Tracheal epithelial cell (primary cell): ENCODE measurements at places on chromosomes 6 and 20. TPM values are rescaled to one million over a fixed set of nuclear protein-coding genes. Genes with fewer than 3 reads are reported as not detected.

The ZNF391 gene
- total RNA-seq, result 0.64 and 2.4 TPM in 2 replicates

The HMGCLL1 gene
- 0.48 TPM in 1 of 2 replicates, not detected in the other for total RNA-seq

The BIRC7 gene
- 0.72 TPM in 1 of 2 replicates, not detected in the other for total RNA-seq

The SH3BGRL2 gene
- total RNA-seq, result 7.0 and 11.5 TPM in 2 replicates

The KCNQ5 gene
- total RNA-seq, result 0.96 and 1.7 TPM in 2 replicates

The RIN2 gene
- total RNA-seq, result 66.3 and 67.4 TPM in 2 replicates

The C4B gene
- total RNA-seq, result 1.2 and 2.3 TPM in 2 replicates

The MUCL3 gene
- under 0.01 TPM in 1 of 2 replicates, not detected in the other for total RNA-seq

The KCNK15 gene
- total RNA-seq, result 0.96 TPM in 1 of 2 replicates, not detected in the other

The RNF39 gene
- total RNA-seq, result 3.0 and 4.3 TPM in 2 replicates

The FBXO5 gene
- 1.7 and 2.9 TPM in 2 replicates for total RNA-seq

The ELOVL5 gene
- total RNA-seq, result 35.9 and 53.5 TPM in 2 replicates

The TRIM40 gene
- not detected in 2 replicates for total RNA-seq

The PRR18 gene
- total RNA-seq, result under 0.01 TPM in 1 of 2 replicates, not detected in the other

The OOEP gene
- total RNA-seq, result not detected in 2 replicates

The TSPO2 gene
- total RNA-seq, result not detected in 2 replicates

The PPP1R14C gene
- 89.9 and 169 TPM in 2 replicates for total RNA-seq

The MYB gene
- total RNA-seq, result under 0.01 and 0.24 TPM in 2 replicates

The CHRNA4 gene
- not detected in 2 replicates for total RNA-seq

The LAMA5 gene
- 85.3 and 124 TPM in 2 replicates for total RNA-seq

The PTGIS gene
- total RNA-seq, result 0.24 TPM in 1 of 2 replicates, not detected in the other

The DEFB112 gene
- not detected in 2 replicates for total RNA-seq

The RWDD2A gene
- 0.64 and 2.4 TPM in 2 replicates for total RNA-seq

The SIM1 gene
- 0.72 TPM in 1 of 2 replicates, not detected in the other for total RNA-seq

The EYS gene
- under 0.01 and 0.64 TPM in 2 replicates for total RNA-seq

The FBXO9 gene
- total RNA-seq, result 19.8 and 27.7 TPM in 2 replicates

The CCN5 gene
- not detected in 2 replicates for total RNA-seq

The HTR1E gene
- total RNA-seq, result not detected in 2 replicates

The SLC2A4RG gene
- total RNA-seq, result 26.3 and 44.1 TPM in 2 replicates

The ZNF831 gene
- total RNA-seq, result not detected in 2 replicates

The DBNDD2 gene
- total RNA-seq, result 22.6 and 22.7 TPM in 2 replicates

The SLC52A3 gene
- total RNA-seq, result 0.96 and 1.3 TPM in 2 replicates

The CRISP3 gene
- total RNA-seq, result not detected in 2 replicates

The TTBK1 gene
- total RNA-seq, result not detected in 2 replicates

The GFOD1 gene
- 19.2 and 19.8 TPM in 2 replicates for total RNA-seq
